NCI-H446 (cell line): ENCODE measurements at places on chromosomes 7 and 10.

GRCh38 chr10:76430061-76430645, 998.7 kb downstream of the LRMDA start:
- peak; percentile 18 for DNase-seq

DNA sequence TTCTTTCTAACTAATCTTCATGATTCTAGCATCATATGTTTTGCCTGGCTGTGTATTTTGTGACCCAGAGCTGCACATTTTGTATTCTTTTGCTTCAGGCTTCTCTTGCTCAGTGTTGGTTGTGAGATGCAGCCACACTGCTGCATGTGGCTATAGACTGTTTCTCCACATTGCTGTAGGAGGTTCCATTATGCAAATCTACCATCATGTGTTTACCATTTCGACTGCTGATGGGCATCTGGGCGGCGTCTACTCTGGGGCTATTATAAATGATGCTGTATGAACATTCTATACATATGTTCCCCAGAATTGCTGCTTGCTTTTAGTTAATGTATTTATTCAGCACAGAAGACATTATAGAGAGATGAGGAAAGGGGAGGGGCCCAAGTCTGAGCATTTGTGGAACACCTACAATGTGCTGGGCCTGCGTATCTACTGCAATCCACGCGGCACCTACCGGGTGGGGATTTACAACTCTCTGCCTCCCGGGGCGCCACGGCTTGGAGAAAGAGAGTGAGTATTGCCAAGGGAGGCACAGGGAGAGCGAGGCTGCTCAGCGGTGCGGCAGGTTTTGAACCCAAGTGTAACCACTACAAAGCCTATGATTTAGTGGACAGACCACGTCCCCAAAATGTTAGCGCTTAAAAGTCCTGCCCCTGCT, 172.5 kb downstream of the PRKAG2 start:
- DNase-seq = no peak

DNA sequence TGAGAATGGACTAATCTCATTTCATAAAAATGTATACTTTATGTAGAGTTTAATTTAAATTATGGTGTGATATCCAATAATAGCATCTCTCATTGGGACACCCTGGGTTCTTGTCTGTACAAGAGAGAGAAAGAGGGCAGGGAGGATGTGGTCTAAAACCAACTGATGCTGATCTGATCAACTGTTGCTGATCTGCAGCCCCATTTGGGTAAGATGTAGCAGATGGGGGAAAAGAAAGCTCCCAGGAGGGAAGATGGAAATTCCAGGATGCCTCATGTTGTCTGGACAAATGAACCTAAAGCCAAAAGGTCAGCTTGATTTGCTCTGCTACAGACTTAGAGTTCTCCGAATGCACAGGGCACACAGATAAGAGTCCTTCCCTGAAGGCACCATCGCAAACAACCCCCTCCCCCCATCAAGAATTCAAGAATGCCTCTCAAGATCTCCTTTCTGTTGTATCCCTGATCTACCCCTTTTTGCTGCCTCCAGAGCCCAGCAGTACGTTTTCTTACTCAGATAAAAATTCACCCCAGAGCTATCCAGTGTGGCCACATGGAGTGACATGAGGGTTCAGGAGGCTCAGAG, 171.4 kb upstream of the INHBA start:
- no peak for DNase-seq

- no peak for DNase-seq
Observed at GRCh38 chr7:8192897-8193296, 69.1 kb downstream of the ICA1 start.

GRCh38 chr10:79559726-79560125, 481 bp downstream of the SFTPA2 start:
- no peak for DNase-seq

DNA sequence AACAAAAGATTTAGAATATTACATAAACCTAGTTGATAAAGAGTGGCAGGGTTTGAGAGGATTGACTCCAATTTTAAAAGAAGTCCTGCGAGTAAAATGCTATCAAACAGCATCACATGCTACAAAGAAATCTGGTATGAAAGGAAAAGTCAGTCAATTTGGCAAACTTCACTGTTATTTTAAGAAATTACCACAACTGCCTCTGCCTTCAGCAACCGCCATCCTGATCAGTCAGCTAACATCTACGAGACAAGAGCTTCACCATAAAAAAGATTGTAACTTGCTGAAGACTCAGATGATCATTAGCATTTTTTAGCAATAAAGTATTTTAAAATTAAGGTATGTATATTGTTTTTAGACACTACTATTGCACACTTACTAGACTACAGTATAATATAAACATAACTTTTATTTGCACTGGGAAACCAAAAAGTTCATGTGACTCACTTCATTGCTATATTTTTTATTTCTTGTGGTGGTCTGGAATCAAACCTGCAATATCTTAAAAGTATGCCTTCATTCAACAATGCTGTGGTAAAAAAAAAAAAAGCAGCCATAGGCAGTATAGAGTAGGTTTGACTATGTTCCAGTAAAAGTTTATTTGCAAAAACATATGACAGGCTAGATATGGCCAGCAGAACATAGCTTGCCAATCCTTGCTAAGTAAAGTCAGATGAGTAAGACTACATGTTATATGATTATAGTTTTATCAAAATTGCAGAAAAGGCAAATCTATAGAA, 74.4 kb downstream of the GLCCI1 start:
- DNase-seq = no peak

GRCh38 chr10:95941115-95941514, 33.3 kb downstream of the CC2D2B start:
- DNase-seq = no peak

GRCh38 chr10:23314835-23315239, 29.8 kb downstream of the C10orf67 start:
- DNase-seq = peak; percentile 3

DNA sequence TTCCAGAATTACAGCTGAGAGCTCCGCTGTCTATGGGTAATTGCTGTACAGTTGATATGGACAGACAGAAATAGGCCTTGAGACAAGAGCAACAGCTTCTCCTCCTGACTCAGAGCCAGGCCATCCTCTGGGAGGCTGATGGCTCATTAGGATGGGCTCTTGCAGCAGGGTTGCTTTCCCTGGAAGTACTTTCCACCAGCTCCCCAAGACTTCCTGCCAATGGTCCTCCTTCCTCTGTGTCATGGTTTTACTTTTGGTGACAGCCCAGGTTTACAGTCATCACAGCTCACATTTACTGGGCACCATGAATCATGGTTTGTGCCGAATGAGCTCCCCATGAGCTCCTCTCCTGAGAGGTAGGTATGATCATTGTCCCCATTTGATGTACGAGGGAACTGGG, 131.8 kb downstream of the HECW1 start:
- no peak for DNase-seq

- no peak for DNase-seq
Observed at GRCh38 chr7:141442781-141443180, 108.4 kb upstream of the AGK start.

- DNase-seq = no peak
Observed at GRCh38 chr7:63113713-63114285, 884.9 kb upstream of the ZNF722 start.

DNA sequence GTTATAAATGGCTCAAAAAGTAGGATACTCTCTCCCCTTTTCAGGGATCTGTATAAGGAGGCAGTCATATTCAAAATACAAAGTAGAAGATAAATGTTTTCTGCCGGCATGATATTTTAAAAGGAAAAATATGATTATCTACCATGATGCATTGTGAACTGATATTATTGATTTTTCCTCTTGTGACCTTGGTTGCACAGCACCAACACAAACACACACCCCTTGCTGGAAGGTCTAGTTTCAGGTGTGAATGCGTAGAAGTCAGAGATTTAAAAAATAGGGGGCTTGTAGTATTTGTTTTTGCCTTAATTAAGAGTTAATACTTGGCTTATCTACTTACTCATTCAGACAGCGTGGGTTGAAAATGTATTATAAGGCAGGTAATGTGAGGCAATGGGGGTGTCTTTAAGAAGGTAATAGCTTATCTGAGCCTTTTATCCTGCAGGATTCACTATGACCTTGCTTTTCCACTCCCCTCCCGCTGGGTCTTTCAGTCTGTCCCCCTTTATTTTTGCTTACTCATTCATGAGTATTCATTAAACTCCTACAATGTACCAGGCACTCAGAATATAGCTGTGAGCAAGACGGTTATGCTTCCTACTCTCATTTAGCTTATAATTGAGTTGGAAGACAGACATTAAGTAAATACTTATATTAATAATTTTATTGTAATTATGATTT, 390.6 kb downstream of the SDK1 start:
- DNase-seq = no peak

DNA sequence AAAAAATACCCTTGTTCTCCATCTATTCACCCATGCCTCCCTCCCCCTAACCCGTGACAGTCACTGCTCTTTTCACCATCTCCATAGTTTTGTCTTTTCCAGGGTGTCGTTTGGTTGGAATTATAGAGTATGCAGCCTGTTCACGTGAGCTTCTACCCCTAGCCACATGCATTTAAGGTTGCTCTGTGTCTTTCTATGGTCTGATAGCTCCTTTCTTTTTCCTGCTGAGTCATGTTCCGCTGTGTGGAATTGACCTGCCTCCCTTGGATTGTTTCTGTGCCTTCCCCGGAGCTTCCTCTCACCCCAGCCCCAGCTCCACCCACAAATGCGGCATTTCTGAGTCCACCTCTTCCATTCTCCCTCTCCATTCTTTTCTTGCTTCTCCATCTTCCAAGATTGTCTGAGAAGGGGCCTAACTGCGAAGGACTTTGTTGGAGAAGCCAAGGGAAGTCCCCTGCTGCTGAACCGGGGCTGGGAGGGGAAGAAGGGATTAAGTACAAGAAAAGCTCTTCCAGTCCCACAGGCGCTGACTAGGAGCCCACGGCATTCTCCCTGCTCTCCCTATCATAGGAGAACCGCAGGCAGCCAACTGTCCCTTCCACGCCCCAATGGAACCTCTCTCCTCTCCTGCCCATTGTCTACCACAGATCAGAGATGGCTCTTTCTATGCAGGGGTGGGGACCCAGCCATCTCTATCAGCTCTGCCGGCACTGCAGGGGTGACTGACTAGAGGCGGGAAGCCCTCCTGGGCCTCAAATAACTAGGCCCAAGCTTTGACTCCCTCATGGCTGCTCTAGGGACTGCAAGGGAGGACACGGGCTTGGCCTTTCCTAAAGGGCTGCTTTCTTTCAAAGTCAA, 87.5 kb upstream of the ANLN start:
- no peak for DNase-seq

GRCh38 chr10:119149729-119150128, 15.8 kb downstream of the SFXN4 start:
- DNase-seq = no peak

GRCh38 chr7:42314696-42315095, 77.7 kb upstream of the GLI3 start:
- DNase-seq = no peak

- DNase-seq = no peak
Observed at GRCh38 chr7:22932896-22933295, 81.0 kb downstream of the HYCC1 start.

DNA sequence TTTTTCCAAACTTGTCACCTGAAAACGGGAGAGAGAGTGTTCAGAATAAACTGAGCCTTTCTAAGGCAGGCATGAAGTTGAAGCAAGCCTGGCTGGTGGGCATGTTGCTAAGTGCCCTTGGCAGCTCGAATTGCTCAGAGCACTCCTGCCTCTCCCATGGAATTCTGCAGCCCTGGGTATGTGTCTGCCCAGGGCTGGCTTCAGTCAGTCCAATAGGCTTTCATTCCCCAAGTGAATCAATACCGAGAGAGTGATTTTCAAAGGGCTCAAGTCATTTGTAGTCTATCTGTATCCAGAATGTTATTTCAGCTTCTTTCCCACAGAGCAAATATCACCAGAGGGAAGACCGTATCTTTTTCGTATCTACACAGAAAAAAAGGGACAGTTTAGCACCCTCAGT, 415.5 kb upstream of the COBL start:
- no peak for DNase-seq

GRCh38 chr10:101155896-101156295, 24.8 kb downstream of the TLX1 start:
- no peak for DNase-seq

- no peak for DNase-seq
Observed at GRCh38 chr7:70706204-70706603, 425.7 kb upstream of the GALNT17 start.

DNA sequence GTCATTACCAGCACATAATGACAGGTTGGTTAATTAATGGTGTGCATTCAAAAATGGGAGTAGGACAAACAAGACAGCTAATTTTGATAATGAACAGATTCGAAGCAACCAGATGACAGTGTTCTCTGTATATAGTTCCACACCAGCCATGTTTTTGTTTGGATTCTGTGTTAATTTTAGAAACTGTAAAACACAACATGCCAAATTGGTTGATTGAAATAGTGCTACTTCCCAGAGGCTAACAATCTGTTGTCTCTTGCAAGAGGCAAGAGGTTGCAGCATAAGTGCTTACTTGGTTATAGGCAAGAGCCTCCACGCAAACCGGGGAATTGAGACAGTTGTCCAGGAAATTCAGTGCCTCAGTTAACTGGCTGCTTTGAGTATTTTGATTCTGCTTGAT, 170.2 kb upstream of the HABP2 start:
- DNase-seq = no peak

GRCh38 chr7:106485031-106485551, 175.9 kb downstream of the CCDC71L start:
- DNase-seq = no peak

DNA sequence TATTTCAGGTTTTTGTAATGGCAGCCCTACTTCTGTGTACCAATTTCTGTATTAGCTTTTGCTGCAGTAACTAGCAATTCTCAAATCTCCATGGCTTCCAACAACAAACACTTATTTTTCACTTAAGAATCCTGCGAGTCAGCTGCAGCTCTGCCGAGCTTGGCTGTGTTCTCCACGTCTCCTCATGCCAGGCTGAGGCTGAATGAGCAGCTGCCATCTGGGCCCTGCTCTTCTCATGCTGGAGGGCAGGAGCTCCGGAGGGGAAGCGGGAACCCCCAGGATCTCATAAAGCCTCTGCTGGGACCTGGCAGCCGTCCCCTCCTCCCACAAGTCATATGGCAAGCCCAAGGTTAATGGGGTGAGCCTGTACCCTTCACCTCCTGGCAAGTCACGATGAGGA, 591.1 kb downstream of the SDK1 start:
- DNase-seq = no peak

GRCh38 chr7:9891056-9891455, 1082.6 kb upstream of the PHF14 start:
- DNase-seq = no peak

DNA sequence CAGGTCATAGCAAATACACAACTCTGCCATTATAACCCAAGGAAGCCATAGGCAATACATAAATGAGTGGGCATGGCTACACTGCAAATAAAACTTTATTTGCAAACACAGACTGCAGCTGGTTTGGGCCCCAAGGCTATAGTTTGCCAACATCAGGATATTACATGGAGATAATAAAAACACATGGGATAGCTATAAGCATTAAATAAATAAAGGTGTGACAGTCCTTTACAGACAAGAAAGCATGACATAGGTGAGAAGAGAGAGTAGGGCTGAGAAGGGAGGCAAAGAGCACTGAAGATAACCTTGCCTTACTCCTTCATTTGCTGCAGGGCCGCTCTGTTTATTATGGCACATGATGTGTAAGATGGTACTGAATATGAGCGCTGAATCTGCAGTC, 135.1 kb upstream of the GHITM start:
- no peak for DNase-seq

- no peak for DNase-seq
Observed at GRCh38 chr10:132574783-132575319, 37.3 kb downstream of the INPP5A start.
